ENCODE measurements at places on chromosomes 5 and 9.
A peak's percentile ranks its signal among the peaks of the same experiment; 100 is the strongest.

- DNase-seq: no peak
Measured at GRCh38 chr5:40406741-40407211, 272.9 kb upstream of the PTGER4 start.

- no peak for DNase-seq
Measured at GRCh38 chr9:100101608-100102007, 2.6 kb downstream of the INVS start.

- no peak for DNase-seq
Measured at GRCh38 chr9:135559606-135560005, 1.9 kb upstream of the PAEP start.

GRCh38 chr5:96236051-96236450 is 197.0 kb downstream of the PCSK1 start:
- no peak for DNase-seq

DNA sequence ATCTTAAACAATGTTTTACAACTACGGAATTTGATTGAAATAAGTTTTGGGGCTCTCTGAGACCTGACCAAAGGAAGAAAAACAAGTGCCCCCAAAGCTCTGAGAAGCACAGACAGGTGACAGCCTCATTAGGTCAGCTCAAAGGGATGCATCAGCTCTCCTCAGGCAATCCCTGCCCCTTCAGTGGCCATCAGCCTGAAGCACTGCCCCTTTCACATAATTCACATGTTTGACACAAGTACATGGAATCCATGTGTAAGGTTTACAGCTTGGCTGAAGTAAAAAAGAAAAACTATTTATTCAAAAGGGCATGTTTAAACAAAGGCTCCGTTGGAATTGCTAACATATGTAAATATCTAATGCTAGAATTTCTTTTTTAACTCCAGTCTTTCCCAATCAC is 56.3 kb downstream of the TSSK1B start:
- no peak for DNase-seq

DNA sequence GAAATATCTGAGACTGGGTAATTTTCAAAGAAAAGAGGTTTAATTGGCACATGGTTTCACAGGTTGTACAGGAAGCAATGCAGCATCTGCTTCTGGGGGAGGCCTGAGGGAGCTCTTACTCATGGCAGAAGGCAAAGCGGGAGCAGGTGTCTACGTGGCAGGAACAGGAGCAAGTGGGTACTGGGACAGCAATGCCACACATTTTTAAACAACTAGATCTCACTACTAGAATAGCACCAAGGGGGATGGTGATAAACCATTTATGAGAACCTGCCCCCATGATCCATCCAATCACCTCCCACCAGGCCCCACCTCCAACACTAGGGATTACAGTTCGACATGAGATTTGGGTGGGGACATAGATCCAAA is 47.6 kb upstream of the HOMER1 start:
- no peak for DNase-seq

GRCh38 chr5:139413153-139413552 is 9.3 kb upstream of the SPATA24 start:
- no peak for DNase-seq

DNA sequence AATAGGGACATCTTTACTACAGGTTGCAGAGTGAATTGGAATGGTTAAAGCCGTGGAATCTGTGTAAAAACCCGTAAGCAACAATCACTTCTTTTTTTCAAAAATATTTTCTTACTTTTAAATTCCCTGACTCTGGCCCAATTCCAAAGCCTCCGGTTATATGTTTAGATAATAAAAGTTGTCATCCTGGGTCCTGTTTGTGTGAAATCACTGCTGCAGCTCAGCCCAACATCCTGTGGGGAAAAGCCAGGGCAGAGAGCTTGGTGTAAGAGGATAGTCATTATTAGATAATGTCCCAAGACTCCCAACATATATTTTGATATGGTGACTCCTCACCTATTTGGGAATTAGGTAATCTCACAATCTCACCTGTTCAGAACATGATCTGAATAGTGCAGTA is 586.0 kb upstream of the BRINP1 start:
- no peak for DNase-seq

- DNase-seq: no peak
Measured at GRCh38 chr9:117247266-117247665, 167.6 kb downstream of the ASTN2 start.

- no peak for DNase-seq
Measured at GRCh38 chr5:104052558-104053352, 490.2 kb upstream of the NUDT12 start.

GRCh38 chr5:14081791-14082190 is 61.4 kb upstream of the TRIO start:
- DNase-seq: no peak

DNA sequence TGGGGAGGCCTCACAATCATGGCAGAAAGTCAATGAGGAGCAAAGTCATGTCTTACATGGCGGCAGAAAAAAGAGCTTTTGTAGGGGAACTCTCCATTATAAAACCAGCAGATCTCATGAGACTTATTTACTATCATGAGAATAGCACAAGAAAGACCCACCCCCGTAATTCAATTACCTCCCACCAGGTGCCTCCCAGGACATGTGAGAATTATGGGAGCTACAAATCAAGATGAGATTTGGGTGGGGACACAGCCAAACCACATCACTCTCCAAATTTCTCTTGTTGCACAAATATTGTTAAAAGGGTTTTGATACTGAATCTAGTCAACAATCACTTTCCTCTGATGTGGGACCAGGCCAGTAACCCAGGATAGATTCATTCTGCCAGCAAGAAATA is 1176.1 kb downstream of the CDH9 start:
- no peak for DNase-seq

- peak; percentile 6 for DNase-seq
Measured at GRCh38 chr5:123512611-123513461, 859 bp downstream of the CSNK1G3 start.

GRCh38 chr9:114478459-114478858 is 26.8 kb downstream of the WHRN start:
- DNase-seq: no peak

GRCh38 chr9:136001231-136001630 is 40.1 kb upstream of the UBAC1 start:
- DNase-seq: no peak

- no peak for DNase-seq
Measured at GRCh38 chr9:8628791-8629190, 829.2 kb upstream of the DMAC1 start.

GRCh38 chr5:135423146-135423845 is 23.9 kb downstream of the DCANP1 start:
- no peak for DNase-seq

- DNase-seq: no peak
Measured at GRCh38 chr5:149667084-149667828, 62.9 kb upstream of the PPARGC1B start.

- DNase-seq: no peak
Measured at GRCh38 chr5:79521156-79521555, 7.2 kb upstream of the HOMER1 start.

- no peak for DNase-seq
Measured at GRCh38 chr5:171506951-171507350, 87.5 kb downstream of the FGF18 start.

DNA sequence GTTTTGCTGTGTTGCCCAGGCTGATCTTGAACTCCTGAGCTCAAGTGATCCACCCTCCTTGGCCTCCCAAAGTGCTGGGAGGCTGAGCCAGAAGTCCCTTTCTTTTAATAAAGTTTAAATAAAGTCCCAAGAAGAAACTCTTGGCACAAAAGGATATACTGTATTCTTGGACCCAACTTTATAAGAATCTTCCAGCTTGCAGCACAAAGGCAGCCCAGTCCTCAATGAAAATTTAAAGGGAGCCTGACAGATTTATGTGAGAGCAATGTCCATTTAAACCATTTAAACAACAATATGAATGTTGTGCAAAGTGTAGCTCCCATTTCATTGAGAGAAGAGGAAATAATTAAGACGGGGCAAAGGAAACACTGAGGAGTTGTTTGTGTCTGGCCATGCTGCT is 217.0 kb downstream of the DOCK8 start:
- no peak for DNase-seq

- no peak for DNase-seq
Measured at GRCh38 chr5:6378766-6379103, 388 bp upstream of the MED10 start.

DNA sequence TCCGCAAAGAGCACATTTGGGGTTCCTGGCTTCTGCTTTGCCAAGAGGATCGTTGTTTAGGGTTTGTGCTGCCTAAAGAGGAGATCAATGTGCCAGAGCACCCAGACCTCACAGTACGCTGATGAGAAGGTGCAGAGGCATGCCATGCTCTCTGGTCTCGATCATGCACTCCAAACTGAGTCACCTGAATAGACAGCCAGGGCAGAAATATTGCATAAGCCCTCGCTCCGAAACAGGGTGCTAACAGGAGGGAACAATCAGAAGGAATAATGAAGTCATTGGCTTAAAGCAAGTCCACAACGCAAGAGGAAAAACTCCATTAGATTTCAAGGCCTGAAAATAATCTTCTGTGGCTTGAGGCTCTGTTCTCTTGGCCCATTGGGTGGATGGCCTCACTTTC is 124.3 kb downstream of the GCNT1 start:
- DNase-seq: no peak

GRCh38 chr9:98047002-98047401 is 9.5 kb upstream of the NANS start:
- no peak for DNase-seq

DNA sequence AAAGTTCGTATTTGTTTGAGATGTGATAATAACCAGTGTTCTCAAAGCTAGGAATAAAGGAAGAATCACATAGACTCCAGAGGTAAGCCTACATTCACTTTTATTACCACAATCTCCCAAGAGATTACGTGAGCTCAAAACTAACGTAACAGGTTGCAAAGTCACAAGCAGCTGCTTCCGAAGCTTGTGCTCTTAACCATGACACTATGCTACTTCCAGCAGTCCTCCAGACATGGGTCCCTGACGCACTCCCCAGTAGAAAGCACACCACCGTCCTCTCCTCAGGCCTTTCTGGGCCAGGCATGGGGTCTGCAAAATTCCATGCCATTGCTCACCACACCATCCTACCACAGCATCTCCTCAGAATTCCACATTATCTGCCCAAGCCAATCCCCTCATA is 84.6 kb downstream of the PAX5 start:
- no peak for DNase-seq

DNA sequence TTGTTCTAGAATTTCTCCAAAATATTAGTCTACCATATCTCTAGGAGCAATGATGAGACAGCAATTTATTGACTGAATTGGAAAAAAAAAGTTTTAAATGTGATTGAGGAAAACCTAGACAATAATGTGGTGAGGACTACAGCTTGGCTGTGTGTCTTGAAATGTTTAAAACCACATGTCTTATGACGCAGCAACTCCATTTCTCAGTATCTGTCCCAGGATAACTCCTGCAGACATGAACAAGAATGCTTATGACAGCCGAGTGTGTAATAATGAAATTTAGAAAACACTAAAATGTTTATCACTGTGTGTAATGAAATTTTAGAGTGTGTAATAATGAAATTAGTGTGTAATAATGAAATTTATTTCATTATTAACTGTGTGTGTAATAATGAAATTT is 254.1 kb upstream of the DAPK1 start:
- no peak for DNase-seq

DNA sequence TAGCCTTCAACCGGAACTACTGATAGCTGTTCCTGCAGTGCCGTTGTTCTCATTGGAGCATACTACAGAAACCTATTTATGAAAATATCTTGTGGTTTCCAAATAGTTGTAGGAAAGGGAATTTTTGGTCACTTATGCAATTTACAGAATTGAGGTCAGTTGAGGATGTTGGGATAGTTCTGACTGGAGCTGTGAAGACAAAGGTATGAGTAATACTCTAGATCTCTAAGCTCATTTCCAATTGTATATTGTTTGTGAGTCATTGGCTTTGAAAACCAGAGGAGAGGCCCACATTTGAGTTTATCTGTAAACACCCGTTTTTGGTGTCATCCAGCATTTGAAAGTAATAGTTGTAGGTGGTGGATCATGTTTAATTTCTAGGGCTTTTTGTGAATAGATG is 561.3 kb upstream of the WWC1 start:
- no peak for DNase-seq

GRCh38 chr5:169335806-169336205 is 34.9 kb upstream of the SLIT3 start:
- no peak for DNase-seq

GRCh38 chr5:74232276-74232675 is 408.3 kb downstream of the ENC1 start:
- no peak for DNase-seq

GRCh38 chr9:87831159-87831558 is 51.5 kb upstream of the SPATA31E1 start:
- no peak for DNase-seq

DNA sequence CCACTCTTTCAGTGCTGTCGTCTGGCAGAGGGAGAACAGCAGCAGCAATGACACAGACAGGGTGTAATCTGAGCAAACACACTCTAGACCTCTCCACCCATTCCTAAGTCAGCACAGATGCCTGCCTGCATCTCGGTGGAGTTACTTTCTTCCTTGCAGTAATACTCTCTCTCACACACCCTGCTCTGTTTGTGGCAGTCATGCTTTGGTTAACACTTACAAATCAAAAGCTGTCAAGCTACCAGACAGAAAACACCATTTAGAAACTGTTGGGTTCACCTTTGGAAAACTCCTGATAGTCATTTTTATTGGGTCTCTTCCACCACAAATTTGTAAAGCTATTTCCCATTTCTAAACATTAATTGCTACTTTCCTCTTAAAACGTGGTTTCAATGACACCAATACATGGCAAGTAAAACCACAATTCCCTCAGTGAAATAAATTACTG is 27.3 kb downstream of the LHFPL2 start:
- no peak for DNase-seq

GRCh38 chr5:11302663-11303062 is 541.6 kb upstream of the DAP start:
- no peak for DNase-seq

DNA sequence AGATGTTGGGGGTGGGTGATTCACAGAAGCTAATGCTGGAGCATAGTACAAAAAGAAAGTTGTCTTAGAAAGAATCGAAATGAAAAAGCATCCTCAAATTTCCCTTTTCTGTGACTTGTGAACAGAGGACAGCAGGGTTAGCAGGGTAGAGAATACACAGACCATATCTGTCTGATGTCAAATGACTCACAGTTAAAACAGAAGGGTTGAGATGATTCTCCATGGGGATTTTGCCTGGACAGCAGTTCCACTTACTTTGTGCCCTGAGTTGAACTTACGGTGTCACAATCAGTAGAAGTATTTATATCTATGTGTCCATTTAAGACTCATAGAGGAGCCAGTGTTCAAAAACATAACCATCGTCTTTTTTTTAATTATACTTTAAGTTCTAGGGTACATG is 801.6 kb downstream of the KCTD16 start:
- no peak for DNase-seq

- DNase-seq: no peak
Measured at GRCh38 chr9:30349526-30350513, 2034.6 kb upstream of the ACO1 start.
